CD4-positive, alpha-beta T cell treated with Interleukin-2 at 100 ng/mL for 4 hours (primary cell): ENCODE measurements at places on chromosomes 13 and 19.

GRCh38 chr19:384799-385169, 24.2 kb downstream of the C2CD4C start:
- no peak for DNase-seq

DNA sequence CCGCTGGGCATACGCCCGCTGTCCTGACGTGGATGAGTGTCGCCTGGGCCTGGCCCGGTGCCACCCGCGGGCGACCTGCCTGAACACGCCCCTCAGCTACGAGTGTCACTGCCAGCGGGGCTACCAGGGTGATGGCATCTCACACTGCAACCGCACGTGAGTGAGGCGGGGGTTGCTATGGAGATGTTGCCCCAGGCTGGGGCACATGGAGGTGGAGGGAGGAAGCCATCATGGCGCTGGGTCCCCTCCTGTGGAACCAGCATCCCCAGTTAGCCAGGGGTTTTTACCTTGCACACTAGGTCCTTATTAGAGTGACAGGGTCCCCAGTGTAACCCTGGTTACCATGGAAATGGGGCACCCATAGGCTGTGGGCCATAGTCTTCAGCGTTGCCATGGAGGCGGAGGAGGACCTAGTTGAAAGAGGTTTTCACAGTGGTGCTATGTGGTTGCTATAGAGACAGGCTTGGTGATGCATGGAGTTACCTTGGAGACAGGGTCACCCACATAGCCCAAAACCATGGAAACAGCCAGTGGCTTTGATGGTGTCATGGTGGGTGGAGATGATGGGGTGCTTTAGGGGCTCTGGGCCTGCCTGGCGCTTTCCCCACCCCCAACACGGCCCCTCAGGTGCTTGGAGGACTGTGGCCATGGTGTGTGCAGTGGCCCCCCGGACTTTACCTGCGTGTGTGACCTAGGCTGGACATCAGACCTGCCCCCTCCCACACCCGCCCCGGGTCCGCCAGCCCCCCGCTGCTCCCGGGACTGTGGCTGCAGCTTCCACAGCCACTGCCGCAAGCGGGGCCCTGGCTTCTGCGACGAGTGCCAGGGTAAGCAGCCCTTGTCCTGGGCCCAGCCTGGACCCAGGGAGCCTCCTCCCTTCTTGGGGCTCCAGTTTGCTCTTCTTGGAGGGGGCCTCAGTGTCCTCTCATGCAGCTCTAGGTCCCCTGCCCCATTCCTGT, 27.1 kb downstream of the MEGF8 start:
- peak; percentile 32 for DNase-seq

DNA sequence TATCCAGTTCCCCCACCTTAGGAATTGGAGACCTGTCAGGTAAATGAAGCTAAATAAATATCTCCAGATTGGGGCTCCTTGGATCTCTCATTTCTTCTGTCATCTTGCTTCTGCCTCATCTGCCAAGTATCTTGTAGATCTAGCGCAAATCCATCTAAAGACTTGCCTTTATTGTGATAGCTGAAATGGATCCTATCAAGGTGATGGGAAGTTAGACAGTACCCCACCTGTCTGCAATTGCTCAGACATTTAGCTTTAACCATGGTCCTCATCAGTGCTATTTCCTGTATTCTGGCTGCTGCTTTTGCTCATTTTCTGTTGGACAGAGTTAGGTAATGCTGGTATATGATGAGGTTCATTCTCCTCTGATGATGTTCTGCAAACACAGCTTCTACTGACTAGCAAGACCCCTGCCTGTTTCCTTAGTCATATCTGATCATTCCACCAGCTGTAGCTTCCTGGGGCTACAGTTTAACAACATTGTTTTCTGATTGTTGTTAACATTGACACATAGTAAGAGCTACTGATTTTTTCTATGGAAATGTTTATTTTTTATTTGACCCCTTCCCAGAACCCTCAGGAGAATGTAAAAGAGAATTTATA, 340.0 kb downstream of the DCT start:
- DNase-seq: no peak

DNA sequence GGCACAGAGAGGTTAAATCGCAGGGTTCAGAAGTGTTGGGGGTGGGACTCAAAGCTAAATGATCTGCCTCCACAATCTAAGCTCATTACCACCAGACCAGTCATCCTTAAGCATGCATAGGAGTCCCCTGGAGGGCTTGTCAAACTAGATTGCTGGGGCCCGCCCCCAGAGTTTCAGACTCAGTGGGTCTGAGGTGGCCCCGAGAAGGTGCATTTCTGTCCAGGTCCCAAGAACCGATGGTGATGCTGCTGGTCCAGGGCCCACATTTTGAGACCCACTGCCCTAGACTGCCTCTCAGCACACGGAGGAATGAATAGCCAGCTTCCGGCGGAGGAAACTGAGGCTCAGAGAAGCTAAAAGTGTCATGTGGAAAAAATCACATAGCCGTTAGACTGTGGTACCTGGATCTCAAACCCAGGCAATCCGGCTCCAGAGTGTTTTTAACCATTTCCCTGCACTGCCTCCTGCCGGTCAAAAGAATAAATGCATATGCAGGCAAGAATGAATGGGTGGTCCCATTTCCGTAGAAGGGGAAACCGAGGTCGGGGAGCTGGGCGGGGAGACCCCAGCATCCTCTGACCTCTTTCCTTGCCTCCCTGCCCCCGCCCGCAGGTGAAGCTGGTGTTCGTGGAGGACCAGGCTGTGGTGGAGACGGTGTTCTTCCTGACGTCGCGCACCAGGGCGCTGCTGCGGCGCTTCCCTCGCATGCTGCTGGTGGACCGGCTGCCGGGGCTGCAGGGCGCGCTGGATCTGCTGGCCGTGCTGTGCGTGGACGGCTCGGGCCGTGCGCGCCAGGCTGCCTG, 23.8 kb downstream of the ZSWIM9 start:
- DNase-seq: peak; percentile 30

DNA sequence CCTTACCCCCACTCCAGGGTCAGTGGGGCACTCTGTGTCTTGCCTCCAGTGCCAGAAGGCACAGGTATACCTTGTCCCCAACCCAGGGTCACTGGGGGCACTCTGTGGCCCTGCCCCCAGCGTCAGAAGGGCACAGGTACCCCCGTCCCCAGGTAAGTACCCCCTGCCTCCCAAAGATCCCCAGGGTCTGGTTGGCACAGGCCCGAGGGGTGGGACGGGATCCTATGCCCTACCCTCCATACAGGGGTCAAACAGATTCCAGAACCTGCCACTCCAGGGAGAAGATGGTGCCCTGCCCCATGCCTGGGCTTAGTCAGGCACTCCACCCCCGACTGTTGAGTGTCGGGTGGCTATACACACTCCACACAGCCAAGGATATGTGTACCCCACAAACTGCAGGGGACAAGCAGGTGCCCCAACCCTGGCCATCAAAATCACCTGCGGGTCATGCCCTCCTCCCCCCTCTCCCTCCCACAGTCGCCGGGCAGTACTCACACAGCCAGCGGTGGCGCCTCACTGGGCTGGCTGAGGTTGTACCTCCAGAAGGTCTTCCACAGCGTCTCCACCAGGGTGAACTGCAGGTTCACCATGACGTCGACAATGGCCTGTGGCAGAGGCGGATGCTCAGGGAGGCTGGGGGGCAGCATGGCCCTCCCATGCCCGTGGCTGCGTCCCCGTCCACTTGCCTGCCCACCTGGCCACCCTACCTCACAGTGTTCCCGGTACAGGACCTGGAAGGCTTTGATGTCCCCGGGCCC, 13.8 kb downstream of the DCAF15 start:
- DNase-seq: no peak

- no peak for DNase-seq
Measured at GRCh38 chr19:21707065-21707464, 60.3 kb downstream of the ZNF100 start.

DNA sequence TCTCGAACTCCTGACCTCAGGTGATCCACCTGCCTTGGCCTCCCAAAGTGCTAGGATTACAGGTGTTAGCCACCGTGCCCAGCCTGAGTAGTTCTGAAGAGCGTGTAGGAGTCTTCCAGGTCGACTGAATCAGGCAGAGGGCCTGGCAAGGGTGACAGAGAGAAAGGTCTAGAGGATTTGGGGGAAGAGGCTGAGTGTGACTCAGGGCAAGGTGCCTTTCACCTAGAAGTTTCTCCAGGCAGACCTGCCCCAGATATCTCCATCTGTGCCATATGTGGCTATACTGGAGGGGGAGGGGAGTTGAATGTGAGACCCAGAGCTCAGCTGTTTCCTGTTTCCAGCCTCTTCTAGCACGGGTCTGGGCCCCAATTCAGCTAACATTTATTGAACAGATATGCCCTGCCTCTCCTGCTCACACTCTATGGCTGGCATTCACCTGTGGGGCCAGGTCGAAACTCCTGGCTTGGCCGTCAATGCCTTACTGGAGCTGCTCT, 1.3 kb downstream of the CCDC159 start:
- no peak for DNase-seq

- no peak for DNase-seq
Measured at GRCh38 chr19:51257471-51257870, 6.6 kb downstream of the SIGLECL1 start.

- DNase-seq: no peak
Measured at GRCh38 chr13:78372581-78372980, 230.8 kb downstream of the POU4F1 start.

GRCh38 chr13:32790731-32791130, 204.5 kb downstream of the PDS5B start:
- DNase-seq: no peak

DNA sequence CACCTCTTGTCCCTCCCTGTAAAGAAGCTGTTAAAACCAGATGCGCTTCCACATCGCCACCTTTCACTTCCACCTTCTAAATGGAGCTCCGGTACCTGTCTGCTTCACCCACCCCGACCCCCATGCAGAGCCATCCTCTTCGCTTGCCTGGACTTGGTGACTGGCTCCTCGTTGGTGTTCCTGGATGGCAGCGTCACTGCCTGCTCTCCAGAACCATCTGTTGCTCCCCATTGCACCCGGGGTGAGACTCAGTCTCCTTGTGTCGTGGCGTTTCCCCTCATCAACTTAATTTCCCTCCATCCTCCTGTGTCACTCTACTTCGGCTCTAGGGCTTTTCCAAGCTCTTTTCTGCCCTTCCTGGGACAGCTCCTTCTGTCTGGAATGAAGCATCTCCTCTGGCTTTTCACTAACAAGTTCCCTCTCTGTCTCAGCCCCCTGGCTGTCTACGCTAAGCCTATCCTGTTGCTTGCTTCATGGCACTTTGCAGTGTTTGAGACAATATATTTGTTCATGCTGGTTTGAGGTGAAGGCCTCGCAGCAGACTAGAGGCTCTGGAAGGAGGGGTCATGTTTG, 10.3 kb downstream of the CEBPG start:
- DNase-seq: no peak

- DNase-seq: no peak
Measured at GRCh38 chr13:97901716-97902115, 51.8 kb upstream of the IPO5 start.

DNA sequence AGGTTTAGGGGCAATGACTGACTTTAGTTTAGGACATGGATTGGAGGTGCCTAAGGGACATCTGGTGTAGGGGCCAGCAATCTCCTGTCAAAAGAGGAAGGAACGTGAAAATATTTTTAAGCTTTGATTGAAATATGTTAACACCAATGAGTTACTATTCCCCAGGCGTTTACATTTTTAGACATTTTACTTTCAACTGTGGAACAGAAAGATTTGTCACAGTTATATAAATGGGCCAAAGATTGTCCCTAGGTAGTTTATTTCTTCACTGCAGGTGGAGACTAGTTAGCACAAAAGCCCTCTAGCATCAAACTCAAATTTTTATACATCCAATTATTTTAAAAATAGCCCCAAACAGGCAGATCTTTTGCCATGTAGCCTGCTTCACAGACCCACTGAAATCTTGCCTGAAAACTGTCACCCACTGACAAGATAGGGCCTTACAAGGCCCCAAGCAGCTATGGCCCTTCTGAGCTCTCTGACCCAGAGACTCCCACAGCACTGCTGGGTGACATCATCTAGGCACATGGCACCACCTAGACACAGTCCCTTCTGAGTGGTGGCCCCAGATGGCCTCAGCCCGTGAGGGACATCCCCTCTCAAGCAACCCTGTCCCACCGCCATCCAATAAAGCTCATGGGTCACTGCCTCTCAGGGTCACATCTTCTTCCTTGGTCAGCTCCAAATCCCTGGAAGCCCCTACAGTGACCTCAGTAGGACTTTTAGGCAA, 64.8 kb upstream of the DOCK9 start:
- DNase-seq: no peak

- DNase-seq: no peak
Measured at GRCh38 chr13:73450583-73450982, 391.8 kb downstream of the KLF5 start.

DNA sequence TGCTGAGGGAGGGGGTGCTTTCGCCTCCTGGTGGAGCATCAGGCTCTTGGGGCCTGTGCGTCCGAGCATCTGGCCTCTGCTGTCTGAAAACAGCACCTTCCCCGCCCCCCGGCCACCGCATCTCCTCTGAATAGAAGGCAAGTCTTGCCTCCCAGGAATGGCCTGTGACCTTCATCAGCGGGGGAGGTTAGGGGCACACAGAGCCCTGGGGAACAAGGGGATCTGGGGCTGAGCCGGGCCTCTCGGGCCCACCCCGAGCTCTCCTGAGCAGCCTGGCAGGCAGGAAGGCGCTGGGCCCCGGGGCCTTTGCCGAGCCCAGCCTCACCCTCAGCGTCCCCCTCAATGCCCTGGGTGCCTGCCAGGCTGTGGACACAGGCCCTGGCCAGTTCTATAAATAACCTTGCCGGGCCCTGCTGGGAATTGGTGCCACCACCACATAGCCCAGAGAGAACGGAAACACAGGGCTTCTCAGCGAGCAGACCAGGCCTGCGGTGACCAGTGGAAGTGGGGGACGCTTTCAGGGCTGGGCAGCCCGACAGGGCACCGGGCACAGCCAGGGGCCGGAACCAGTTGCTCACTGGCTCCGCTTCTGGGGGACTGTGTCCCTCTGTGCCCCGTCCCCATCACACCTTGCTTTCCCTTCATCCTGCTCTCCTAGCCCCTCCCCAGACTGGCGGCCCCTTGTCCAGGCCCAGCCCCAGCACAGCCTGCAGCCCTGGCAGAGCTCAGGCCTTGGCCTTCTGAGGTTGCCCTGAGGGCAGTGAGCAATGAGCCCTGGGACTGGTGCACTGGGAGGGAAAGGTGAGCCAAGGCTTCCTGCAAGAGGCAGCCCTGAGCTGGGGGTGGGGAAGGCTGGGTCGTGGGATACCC, 9.5 kb downstream of the STK11 start:
- no peak for DNase-seq

DNA sequence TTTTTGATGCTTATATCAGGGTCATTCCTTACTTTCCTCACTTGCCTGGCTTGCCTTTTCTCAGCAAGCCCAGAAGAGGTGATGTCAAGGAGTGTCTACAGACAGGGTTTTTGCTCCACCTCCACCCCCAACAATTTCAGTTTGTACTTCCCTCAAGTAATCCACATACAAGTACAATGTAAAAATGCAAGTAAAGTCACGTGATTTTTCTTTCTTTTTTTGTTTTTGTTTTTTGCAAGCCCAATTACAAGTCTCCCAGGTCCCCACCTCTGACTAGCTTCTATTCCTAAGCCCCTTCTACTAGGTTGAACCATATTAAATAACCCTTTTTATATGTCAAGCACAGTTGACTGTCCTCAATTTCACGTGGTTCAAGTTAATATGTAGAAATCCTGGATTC, 579.6 kb downstream of the DIAPH3 start:
- DNase-seq: no peak

- DNase-seq: no peak
Measured at GRCh38 chr13:47592256-47592655, 408.8 kb downstream of the SUCLA2 start.

GRCh38 chr19:35879770-35880317, 11.5 kb downstream of the APLP1 start:
- peak; percentile 72 for DNase-seq

GRCh38 chr13:110546926-110547325, 14.6 kb downstream of the RAB20 start:
- DNase-seq: no peak

- DNase-seq: peak; percentile 22
Measured at GRCh38 chr19:3687774-3688706, 12.2 kb downstream of the PIP5K1C start.

GRCh38 chr19:30428092-30428680, 56.0 kb downstream of the ZNF536 start:
- DNase-seq: no peak
